ENCODE measurements at places on chromosomes 16 and 17.

GRCh38 chr17:61947367-61948078 lies 19.7 kb upstream of the INTS2 start:
- no peak for DNase-seq

DNA sequence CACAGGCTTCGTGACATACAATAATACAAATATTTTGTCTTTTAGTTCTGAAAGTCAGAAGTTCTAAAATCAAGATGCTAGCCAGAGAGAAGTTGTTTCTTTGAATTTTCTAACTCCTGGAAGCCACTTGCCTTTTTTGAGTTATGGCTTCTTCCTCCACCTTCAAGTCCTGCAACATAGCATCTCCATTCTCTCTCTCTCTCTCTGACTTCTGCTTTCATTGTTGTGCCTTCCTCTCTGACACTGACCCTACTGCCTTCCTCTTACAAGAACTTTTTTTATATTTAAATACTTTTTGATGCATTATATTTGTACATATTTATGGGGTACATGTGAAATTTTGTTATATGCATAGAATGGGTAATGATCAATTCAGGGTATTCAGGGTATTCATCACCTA lies 205.9 kb downstream of the MAP2K6 start:
- DNase-seq = no peak

- no peak for DNase-seq
Observed at GRCh38 chr17:75783069-75783783, 1.4 kb upstream of the UNK start.

DNA sequence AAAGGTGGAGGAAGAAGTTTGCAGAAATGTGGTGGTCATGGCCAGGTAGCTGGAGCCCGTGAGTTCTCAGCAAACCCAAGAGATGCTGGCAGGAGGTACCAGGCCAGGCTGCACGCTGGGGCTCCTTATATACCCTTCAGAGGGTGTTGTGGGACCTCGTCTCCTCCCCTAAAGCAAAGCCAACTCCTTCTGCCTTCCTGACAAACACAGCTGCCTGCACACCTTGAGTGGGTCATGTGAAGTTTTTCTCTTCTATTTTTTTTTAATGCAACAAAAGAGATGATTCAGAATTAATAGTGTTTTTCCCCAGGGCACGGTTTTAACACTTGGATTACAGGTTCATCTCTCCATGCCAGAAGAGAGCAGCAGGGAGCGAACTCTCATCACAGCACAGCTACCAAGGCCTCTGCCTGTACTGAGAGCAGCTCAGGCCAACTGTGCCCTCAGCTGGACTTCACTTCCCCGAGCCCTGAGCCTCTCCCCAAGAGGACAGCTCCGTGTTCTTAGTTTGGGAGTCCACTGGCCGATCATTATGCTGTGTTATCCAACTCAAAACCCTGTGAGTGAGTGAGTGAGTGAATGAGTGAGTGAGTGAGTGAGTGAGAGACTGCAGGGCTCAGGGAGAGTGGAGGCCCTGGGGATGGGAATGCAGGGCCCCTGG lies at the start of gene KRT15:
Gene KRT15 (minus strand): TSS at position 102 of the 661 bp plus-strand sequence. CDS start 63 bp downstream, at position 39.
- no peak for DNase-seq

Data from T follicular helper cell (primary cell).